Putamen (tissue), 1 donor: ENCODE measurements at places on chromosomes 3 and 15.

DNA sequence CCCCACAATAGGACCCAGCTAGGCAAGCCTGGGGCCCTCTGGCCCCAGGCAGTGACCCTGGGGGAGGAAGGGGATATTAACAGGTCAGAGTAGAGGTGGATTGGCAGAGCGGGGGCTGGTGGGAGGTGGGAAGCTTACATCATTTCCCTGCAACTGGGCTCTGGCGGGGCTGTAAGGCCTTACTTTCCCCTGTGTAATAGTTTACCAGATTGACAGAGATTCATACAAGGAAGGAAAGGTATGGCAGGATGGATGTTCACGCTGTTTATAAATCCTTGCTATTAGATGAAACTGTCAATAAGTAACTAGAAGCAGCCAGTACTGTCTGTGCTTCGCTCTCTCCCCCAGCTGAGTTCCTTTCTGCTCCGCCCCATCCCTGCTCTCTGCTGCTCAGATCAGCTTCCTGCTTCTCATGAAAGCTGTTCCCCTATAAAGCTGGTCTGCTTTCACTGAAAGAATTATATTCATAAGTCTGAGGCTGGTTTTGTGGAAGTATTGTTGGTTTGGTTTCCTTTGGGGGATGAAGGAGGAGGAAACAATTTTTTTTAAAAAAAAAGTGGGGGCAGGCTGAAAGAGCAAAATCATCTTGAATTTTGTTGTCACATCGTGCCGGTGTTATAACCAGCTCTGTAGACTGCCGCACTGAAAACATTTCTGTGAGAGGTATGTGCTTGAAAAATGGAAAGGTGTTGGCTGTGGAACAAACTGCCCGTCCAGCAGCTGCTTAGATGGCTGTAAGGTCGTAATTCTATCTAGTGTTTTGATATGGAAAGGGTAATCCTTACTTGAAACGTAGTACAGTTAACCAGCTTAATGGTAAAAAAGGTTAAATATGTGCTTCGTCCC, 76.4 kb downstream of the BBX start:
- DNase-seq, result peak; percentile 55

GRCh38 chr15:68818066-68818768, 2.5 kb downstream of the ANP32A start:
- peak; percentile 75 for DNase-seq

DNA sequence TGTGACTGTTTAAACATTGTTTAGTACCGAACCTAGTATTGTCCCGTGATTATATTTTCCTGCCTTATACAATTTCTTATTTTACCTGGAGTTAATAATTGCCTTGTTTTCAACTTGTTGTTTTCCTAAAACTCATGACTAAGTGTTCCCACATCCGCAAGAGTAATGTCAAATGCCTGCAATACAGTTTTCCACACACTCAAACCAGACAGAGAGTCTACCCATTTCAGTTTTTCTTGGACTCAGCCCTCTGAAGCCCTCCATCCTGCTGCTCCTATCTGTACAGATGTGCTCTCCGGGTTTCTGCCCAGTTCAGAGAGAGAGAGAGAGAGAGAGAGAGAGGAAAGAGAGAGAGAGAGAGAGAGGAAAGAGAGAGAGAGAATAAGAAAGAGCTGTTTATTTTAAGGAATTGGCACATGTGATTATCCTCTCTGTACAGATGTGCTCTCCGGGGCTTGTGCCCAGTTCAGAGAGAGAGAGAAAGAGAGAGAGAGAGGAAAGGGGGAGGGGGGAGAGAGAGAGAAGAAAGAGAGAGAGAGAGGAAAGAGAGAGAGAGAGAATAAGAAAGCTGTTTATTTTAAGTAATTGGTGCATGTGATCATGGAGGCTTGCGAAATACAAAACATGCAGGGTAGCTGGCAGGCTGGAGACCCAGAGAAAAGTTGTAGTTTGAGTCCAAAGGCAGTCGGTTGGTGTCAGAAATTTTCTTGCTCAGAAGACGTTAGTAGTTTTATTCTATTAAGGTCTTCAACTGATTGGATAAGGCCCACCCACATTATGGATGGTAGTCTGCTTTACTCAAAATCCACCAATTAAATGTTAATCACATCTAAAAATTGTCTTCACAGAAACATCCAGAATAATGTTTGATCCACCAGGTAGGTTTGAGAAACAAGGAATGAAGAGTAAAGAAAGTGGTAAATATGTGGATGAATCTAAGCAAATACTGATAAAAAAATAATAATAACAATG, 104.1 kb upstream of the GOLGA8J start:
- peak; percentile 70 for DNase-seq

DNA sequence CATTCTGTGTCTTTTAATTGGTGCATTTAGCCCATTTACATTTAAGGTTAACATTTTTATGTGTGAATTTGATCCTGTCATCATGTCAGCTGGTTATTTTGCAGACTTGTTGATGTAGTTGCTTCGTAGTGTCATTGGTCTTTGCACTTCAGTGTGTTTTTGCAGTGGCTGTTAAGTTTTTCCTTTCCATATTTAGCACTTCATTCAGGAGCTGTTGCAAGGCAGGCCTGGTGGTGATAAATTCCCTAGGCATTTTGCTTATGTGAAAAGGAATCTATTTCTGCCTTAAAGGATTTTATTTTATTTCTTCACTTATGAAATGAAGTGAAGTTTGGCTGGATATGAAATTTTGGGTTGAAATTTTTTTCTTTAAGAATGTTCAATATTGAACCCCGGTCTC, 70.2 kb upstream of the CD96 start:
- no peak for DNase-seq

GRCh38 chr3:170572665-170573253, 13.1 kb downstream of the SLC7A14 start:
- no peak for DNase-seq

GRCh38 chr3:50600841-50601591, 10.6 kb downstream of the CISH start:
- peak; percentile 75 for DNase-seq

- DNase-seq, result no peak
These were observed 87.2 kb downstream of the PRICKLE2 start for GRCh38 chr3:64138046-64138445.

DNA sequence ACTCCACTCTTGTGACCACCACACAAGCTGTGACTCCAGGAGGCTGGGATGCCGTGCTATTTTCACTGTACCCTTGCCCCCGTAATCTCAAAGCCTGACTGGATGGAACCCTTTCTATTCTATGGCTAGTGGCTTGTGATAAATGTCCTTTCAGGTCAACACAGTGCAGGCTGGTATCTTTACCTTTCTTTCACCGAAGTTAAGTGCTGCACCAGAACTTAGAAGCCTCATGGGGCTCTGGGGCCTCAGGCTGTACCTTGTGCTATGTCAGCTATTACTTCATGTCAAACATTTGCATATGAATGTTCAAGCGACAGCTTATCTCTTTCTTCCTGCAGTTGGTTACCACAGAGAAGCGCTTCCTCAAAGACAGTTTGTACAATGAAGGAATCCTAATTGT, 66.8 kb downstream of the RPL39L start:
- no peak for DNase-seq

GRCh38 chr15:77624868-77625267, 7.8 kb downstream of the LINGO1 start:
- DNase-seq, result no peak

- no peak for DNase-seq
These were observed 170.6 kb upstream of the TSC22D2 start for GRCh38 chr3:150237490-150237889.

DNA sequence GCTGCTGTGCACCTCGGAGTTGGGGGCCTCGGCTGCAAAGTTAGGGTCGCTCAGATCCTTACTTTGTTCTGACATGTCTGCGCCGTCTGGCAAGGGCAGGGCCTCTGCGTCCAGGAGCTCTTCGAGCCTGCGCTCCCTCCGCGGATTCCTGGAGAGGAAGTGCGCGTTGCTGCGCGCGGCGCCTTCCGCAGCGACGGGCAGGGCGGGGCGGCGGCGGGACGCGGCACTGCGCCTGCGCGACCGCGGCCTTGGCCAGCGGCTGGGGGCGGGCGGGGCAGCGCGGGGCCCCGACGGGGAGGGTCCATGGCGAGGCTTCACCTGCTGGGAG, at the start of gene NDN:
TSS of gene NDN (minus strand) at position 163 of the 328 bp plus-strand sequence. CDS start at position 75, 88 bp downstream.
- peak; percentile 46 for DNase-seq

DNA sequence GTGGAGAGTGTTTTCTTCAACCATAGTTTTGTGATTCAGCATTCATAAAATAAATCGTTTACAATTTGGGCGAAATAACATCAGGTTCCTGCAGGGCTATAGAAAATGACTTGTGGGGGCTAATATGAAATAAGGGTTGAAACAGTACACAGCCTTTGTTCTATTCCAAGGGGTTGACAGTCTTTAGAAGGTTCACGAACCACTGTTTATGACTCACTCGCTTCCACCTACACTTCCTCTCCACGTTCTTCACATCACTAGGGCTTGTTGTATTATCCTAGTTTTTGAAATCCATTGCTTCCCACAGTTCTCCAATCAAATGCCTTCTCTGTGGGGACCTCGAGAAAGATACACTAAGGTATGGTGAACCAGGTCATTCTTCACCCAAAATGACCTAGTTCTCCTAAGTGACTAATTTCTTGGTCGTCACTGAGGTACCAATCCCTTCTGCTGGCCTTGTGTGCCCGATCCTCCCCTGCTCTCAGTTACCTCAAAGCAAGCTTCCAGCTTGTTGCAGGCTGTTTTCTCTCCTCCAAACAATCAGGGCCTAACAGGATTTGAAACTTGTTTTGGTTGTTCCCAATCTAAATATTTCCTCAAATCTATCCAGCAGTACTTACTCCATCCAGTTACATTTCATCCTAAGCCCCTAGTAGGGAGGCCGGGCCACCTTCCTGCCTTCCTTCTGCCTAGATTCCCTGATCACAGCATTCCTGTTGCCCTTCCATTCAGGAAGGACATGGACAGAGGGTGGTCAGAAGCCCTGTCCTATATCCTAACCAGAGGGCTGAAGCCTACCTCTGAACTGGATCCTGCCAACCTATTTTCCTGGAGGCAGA, 23.1 kb upstream of the TBL1XR1 start:
- peak; percentile 24 for DNase-seq

GRCh38 chr3:195073866-195074860, 196.8 kb downstream of the XXYLT1 start:
- no peak for DNase-seq

GRCh38 chr3:25349828-25350724, 78.0 kb upstream of the RARB start:
- no peak for DNase-seq

GRCh38 chr15:85920956-85921355, 126.2 kb upstream of the KLHL25 start:
- no peak for DNase-seq

DNA sequence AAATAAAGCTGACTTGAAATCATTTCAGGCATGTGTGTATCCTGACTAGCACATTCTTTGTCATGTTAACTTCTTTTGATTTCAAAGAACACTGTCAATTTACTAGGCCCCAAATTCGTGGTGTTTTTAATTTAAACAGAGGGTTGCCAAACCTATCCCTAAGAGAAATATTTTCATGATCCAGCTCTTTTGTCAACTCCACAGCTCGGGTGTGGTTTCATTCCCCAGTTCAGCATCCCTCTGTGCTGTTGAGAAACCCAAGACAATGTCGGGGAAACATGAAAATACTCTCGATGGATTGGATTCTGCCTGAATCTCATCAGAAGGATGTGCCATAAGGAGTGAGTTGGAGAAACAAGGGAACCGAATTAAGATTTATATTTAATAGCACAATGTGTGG, 84.4 kb upstream of the PHLDB2 start:
- no peak for DNase-seq

DNA sequence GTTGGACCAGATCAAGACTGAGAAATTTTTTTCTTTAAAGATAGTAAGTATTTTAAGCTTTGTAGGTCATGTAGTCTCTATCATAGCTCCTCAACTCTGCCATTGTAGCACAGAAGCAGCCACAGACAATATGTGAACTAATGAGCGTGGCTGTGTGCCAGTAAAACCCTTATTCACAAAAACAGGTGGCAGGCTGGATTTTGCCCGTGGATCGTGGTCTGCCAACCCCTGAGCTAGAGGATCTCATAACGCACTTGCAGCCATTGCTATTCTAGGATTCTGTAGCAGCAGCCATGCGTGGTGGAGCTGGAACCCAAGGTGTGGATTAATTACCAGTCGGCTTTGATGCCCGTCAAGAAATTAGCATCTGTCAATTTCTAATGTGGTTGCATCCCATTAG, 68.7 kb upstream of the PLXNA1 start:
- DNase-seq, result no peak

DNA sequence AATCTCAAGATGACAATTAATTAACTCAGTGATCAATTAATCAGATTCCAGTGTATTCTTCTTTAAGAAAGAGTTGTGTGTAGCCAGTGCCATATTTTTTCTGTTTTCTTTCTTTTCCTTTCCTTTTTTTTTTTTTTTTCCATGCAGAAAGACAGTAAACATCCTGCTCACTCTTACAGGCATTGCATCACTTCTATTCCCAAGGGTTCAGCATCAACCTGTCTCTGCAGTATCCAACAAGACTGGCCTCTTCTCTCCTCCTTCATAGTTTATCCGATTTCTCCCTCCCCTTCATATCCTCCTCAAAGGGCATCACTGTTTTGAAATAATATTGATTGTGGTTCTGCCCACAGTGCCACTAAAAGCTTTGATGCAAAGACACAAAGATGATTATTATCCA, 17.0 kb upstream of the SLC9A9 start:
- DNase-seq, result no peak

DNA sequence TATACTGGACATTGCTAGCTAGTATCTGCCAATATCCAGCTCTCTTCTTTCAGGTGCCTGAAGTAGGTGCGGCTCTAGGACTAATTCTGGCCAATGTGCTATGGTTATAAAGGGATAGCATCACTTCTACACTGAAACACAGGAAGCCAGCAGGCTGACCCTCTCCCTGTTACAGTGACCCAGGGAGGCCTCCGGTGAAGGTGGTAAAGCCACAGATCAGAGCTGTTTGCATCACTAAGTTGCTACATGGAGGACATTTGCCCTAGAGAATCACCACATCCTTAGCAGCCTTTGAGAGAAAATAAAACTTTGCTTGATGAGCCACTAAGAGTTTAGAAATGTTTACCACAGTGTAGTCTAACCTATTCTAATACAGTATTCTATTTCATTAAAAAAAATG, 161.4 kb downstream of the CHST2 start:
- no peak for DNase-seq

DNA sequence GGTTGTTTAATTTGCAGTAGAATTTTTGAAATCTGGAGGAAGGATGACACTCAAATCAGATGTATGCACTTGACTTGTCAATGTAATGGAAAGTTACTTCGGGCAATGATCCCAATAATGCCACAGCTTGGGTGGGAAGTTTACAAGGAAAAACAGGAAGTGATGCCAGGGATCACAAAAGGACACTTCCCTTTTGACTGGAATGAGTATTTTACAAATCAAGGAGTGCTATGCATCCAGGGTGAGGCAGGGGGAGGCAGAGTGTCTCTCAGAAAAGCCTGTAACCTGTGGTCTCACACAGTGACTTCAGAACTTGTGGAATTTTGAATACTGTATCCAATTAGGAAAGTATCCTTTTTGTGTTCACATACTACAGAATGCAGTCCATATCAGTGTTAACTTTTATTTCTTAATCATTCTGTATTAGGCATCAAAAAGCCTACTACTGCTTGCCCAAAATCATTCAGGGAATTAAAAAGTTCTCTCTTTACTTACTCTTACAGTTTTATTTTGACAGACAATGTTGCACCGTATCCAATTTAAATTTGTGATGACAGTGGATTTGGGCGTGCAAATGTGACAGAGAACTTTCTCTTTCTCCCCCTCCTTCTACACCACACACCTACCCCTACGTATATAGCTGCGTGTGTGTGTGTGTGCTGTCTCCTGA, 445.1 kb downstream of the MECOM start:
- DNase-seq, result no peak
